Hippocampal formation (tissue), 2 donors: ENCODE measurements at places on chromosomes 1 and 21.

GRCh38 chr1:76494807-76495206 is 372.5 kb upstream of the ST6GALNAC5 start:
- DNase-seq, result no peak

DNA sequence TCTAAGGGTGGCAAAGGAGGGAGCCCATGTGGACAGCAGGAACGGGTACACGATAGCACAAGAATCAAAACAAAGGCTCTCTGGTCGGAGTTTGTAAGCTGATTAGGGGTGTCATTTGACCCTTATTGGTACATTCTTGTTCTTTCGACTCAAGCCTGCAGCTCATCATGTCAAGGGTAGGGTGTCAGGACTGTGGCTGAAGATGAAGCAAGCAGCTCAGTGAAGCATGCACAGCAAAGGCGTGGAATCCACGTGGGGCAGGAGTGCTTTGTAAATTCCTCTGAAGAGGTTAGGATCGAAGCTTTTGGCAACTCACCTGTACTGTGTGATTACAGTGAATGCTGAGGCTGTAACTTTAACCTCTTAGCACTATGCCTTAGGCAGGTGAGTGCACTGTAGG is 4.7 kb upstream of the ABCB10 start:
- no peak for DNase-seq

DNA sequence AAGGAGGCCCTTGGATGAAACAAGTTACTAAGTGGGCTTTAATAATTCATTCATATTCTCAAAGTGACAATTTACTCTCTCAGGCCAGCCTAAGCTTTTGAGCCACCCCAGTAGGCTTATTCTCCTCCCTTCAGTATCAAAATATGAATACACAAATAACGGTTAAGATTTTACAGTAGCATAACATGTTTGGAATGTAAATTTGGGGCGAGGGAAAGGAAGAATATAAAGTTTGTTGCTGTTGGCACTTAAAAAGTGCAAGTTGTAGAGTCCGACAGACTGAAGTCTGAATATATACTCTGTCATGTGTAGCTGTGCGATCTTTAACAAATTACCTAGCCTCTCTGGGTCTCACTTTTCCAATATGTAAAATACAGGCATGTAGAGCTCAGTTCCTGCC is 22.6 kb upstream of the MYSM1 start:
- no peak for DNase-seq

DNA sequence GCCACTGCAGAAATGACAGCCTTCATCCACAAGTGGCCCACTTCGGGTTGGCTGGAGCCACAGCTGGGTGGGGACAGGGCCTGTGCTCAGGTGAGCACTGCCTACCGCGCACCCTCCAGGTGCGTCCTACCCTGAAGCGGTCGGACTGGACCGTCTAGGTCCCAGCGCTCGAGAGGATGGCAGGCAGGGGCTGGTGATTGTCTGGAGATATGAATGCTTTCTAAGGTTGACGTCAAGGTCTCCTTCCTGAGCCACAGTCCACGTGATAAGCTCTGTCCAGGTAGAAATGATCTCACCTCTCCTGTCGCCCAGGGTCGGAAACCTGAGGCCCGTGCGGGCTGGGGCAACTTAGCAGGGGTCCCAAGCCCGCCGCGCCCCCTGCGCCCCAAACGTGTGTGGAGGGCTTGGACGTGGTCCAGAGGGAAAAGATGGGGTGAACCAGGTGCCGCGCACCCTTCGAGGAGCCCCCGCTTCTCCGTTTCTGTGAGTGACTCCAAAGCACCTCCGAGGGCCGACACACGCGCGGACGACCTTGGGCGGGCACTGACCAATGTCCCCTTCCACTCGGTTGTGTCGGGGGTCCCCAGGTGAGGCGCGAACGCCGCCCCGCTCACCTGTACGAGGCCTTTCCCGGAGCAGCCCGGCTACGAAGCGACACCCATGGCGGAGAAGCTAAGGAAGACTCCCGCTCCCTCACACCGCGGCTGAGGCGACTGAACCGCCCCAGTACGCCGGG is 853 bp upstream of the DOP1B start:
- no peak for DNase-seq

GRCh38 chr1:117661027-117661426 is 55.2 kb downstream of the TENT5C start:
- no peak for DNase-seq

DNA sequence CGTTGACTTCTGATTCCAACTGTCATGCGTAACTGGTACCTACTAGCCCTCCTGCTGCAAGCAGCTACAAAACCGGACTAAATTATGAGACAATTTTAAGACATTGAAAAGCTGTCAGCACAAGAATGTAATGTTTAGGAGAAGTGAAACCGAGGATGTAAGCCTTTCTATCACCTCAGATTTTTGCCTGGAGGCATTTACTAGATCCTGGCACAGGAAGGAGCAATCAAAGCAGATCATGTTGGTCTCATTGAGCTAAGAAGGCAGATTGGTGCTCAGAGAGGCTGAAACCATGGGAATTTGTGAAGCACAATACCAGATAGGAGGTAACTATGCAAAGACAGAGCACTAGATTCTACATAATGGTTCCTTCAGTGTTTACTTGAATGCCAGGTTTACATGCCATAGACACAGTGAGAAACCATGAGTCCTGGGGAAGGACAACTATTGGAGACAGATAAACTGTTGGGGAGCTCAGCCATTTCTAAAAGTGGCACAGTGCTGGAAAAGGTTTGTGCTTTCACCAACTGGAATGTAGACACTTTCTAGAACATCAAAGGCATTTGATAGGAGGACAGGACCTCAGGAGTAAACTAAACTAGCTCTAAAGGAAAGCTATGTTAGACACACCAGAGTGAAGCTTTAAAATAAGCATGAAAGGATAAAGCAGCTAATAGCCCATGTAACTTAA is 179.4 kb downstream of the LYPLAL1 start:
- no peak for DNase-seq

DNA sequence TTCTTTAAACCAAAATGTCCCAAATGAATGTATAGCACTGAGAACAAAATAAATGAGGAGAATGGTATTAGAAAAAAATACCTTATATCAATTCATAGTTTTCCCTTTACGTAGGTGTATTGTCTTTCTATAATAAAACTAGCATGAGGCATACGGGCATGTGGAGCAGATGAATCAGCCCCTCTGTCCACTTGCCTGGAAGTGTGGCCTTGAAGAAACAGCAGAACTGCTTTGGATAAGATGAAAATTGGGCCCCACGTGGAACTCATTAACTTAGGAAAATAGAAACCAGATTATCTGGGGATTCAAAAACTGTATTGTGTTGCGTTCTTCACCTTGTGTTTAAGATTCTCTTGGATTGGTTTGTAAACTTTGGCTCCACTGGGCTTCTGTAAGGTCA is 356.8 kb upstream of the B3GALT2 start:
- no peak for DNase-seq

GRCh38 chr1:232452117-232452516 is 177.8 kb downstream of the SIPA1L2 start:
- DNase-seq, result no peak

DNA sequence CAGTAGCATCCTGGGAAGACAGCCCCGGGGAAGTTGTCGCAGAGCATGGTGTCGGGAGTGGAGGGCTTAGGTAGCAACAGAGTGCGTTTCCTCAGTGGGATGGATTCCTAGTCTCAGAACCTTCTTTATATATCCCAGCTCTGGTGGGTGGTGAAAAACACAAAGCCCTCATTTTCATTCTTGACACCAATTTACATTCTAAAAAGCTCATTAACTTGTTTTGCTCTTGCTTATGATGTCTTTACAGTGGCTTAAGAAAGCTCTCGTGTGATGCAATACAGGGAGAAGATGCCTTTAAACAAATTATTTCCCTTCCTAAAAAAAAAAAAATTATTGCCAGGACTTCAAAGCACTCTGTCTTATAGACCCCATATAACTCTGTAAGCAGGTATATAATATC is at the start of gene KRTAP8-1:
Gene KRTAP8-1, minus strand, starts transcription at position 101 of the 400 bp plus-strand sequence. Its CDS starts 54 bp downstream, at position 47.
- no peak for DNase-seq

DNA sequence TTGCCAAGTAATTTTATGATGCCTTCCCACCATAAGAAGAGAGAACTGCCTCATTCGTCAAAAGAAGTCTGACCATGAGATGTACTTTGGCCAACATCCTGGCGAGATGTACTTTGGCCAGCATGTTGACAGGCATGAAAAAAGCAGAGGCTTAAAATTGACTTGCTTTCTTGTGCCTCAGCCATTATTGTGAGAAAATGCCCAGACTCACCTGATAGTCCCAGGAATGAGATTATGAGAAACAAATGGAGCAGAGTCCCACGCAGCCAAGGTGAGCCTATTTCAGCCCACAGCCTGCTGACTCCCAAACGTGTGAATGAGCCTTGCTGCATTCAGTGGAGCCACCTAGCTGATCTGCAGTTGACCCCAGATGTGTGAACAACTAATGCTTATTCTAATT is 43.5 kb upstream of the ZNF644 start:
- DNase-seq, result no peak

- no peak for DNase-seq
Observed at GRCh38 chr1:167173516-167174184, 47.0 kb upstream of the POU2F1 start.

GRCh38 chr1:244011786-244012185 is 39.3 kb upstream of the ZBTB18 start:
- no peak for DNase-seq

- DNase-seq, result no peak
Observed at GRCh38 chr1:109705411-109705810, 6.6 kb upstream of the GSTM5 start.

DNA sequence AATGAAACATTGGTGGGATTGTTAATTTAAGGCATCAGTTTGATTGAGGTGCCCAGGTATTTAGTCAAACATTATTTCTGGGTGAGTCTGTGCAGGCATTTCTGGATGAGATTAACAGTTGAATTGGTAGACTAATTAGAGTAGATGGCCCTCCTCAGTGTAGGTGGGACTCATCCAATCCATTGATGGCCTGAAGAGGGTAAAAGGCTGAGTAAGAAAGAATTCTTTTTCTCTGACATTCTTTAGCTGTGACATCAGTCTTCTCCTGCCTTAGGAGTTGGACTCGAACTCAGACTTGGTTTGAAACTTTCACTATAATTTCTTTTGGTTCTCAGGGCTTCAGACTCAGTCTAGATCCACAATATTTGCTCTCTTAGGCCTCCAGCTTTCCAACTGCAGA is 59.6 kb upstream of the ADAMTS5 start:
- DNase-seq, result no peak

DNA sequence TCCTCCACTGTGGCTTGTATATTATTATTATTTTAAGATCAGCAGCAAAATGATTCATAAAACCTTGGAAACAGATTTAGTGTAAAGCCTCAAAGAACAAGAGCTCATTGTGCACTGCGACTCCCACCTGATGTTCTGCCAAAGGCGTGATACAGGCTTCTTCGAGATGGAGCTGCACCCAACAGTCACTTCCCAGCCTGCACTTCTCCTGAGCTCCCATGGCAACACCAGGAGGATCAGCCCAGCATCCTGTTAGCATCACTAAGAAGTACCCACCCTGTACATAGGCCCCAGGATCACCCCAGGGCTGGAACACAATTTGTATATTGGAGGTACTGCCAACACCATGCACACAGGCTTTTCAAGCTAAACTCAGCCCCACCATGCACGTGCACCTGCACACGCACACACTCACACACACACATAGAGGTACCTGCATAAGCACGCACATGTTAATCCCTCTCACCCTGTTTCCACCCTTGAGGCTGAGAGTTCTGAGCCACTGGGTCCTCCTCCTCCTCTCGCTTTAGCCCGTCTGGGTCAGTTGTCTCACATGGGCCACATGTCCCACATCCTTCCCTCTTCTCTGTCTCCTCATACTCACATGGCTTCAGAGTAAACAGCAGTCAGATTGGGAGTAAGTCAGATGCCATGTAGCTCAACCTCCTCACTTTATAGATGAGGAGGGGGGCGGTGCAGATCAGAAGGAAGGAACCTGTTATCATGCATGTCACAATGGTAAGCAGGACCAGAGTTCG is 281.9 kb upstream of the POU3F1 start:
- no peak for DNase-seq

GRCh38 chr1:15186846-15187151 is 33.3 kb downstream of the TMEM51 start:
- no peak for DNase-seq

- no peak for DNase-seq
Observed at GRCh38 chr1:10471411-10472219, 714 bp downstream of the DFFA start.

GRCh38 chr1:196380316-196380715 is 227.9 kb downstream of the KCNT2 start:
- DNase-seq, result no peak

DNA sequence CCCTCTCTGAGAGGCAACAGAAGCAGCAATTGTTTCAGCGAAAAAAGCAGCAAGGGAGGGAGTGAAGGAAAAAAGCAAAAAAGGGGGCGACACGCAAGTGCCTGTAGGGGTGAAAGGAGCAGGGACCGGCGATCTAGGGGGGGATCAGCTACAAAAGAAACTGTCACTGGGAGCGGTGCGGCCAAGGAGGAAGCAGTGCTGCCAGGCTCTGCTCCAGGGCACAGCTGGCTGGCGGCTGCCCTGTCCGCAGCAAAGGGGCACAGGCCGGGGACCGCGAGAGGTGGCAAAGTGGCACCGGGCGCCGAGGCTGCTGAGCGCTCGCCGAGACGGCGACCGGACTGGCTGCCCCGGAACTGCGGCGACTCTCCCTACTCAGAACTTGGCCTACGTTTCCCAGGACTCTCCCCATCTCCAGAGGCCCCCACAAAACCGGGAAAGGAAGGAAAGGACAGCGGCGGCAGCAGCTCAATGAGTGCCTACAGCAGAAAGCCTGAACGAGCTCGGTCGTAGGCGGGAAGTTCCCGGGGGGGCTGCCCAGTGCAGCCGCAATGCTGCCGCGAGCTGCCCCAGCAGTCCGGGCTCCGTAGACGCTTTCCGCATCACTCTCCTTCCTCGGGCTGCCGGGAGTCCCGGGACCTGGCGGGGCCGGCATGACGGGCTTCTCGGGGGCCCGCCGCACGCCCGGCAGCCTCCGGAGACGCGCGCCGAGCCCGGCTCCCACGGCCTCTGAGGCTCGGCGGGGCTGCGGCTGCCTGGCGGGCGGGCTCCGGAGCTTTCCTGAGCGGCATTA is 1.0 kb upstream of the CDKN2C start:
- DNase-seq, result no peak

DNA sequence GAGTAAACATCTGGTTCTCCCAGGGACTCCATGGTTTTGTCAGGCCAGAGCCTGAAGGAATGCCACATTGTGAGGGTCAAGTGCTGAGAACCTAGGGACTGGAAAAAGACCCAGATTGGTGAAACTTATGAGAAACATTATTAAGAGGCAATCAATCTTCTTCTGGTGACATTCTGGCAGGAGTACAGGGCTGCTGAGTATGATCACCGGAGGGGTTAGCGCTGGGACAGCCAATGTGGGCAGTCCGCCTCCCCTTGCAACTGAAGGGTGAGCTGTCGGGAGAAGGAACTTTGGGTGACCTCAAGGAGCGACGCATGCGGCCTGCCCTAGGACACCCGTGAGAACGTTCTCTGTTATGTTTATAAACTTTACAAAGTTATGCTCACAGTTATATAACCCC is 429.0 kb downstream of the LMO4 start:
- DNase-seq, result no peak

- DNase-seq, result no peak
Observed at GRCh38 chr1:33234588-33234990, 21.7 kb upstream of the ZNF362 start.

- no peak for DNase-seq
Observed at GRCh38 chr1:40044110-40044509, 3.6 kb downstream of the CAP1 start.
